Caco-2 (cell line): ENCODE measurements at places on chromosomes 7 and 10. TPM values are rescaled to one million over a fixed set of nuclear protein-coding genes. Genes with fewer than 3 reads are reported as not detected.

The SLC18A2 gene
- not detected in 2 replicates for total RNA-seq

The SCART1 gene
- total RNA-seq, result 0.70 and 0.73 TPM in 2 replicates

The HTR5A gene
- not detected in 2 replicates for total RNA-seq

The SPDYE2 gene
- not detected in 2 replicates for total RNA-seq

- DNase-seq, result no peak
These were observed 156.8 kb upstream of the FRMD4A start for GRCh38 chr10:14487488-14487883.

- DNase-seq, result no peak
These were observed 13.9 kb downstream of the TAX1BP1 start for GRCh38 chr7:27753863-27754262.
